A375 (cell line): ENCODE measurements at places on chromosomes 5 and 9. TPM values are rescaled to one million over a fixed set of nuclear protein-coding genes. Genes with fewer than 3 reads are reported as not detected.

Gene SWI5
- 47.0 and 53.1 TPM in 2 replicates for total RNA-seq

Gene ANGPTL2
- 5.9 and 10.1 TPM in 2 replicates for total RNA-seq

Gene AJM1
- 3.0 and 4.7 TPM in 2 replicates for total RNA-seq

Gene COL23A1
- not detected in 2 replicates for total RNA-seq
